ENCODE measurements at places on chromosomes 13 and 19.

DNA sequence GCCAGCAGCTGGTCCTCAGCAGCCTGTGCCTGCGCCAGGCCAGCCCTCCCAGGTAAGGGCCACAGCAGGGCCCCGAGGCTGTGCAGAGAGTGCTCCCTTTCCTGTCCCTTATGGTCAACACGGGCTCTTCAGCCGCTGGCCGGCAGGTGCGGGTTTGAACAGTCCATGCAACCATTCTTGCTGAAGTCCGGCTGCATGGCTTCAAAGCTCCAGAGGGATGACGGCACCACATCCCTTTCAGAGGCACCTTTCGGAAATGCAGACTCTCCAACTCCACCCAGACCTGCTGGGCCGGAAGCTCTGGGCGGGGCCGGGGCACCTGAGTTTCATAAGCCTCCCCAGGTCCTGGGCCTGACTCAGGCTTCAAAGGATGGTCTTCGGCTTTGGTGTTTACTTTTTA, 81.3 kb downstream of the SPACA7 start:
- H3K4me1 ChIP-seq = no peaks in the 10 kb centered on the region
- no peaks in the 10 kb centered on the region for H3K36me3 ChIP-seq
- no peak overlapping the region for H3K4me3 ChIP-seq
- H3K27ac ChIP-seq = no peak overlapping the region

GRCh38 chr19:10288662-10289166, 1.0 kb upstream of the ICAM5 start:
- peaks cover 32% of the 10 kb centered on the region for H3K36me3 ChIP-seq
- H3K27me3 ChIP-seq = peaks cover 56% of the 10 kb centered on the region
- peak; percentile 41 for DNase-seq
- H3K27ac ChIP-seq = no peak overlapping the region
- H3K4me1 ChIP-seq = peaks cover 84% of the 10 kb centered on the region

GRCh38 chr13:103184413-103184812, 118.2 kb upstream of the SLC10A2 start:
- H3K36me3 ChIP-seq = no peaks in the 10 kb centered on the region
- no peaks in the 10 kb centered on the region for H3K4me1 ChIP-seq
- no peak overlapping the region for H3K27ac ChIP-seq
- no peaks in the 10 kb centered on the region for H3K27me3 ChIP-seq
- H3K4me3 ChIP-seq = no peak overlapping the region
- no peak for DNase-seq

GRCh38 chr19:2616741-2617392, 85.6 kb downstream of the GNG7 start:
- DNase-seq = peak; percentile 69
- no peaks in the 10 kb centered on the region for H3K27me3 ChIP-seq
- H3K4me3 ChIP-seq = no peak overlapping the region
- H3K4me1 ChIP-seq = peaks cover 76% of the 10 kb centered on the region
- H3K27ac ChIP-seq = peak overlapping the region; percentile 71

DNA sequence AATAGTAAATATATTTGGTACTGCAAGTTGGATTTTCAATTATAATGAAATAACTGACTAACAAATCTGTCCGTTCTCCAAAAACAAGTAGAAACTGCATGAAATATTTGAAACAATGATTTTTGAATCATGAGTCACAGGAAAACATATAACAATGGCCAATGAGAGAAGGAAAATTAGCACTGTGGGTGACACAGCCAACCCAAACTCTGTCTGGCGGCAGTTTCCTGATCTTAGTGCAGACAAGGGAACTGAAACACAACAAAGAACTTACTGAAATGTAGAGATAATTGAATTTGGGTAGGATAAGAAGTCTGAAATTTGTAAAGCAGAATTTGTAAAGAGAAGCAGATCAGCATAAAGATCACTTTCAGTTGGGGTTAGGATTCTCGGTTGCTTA, 2743.3 kb upstream of the PCDH20 start:
- H3K36me3 ChIP-seq = no peaks in the 10 kb centered on the region
- no peak overlapping the region for H3K4me3 ChIP-seq
- H3K27me3 ChIP-seq = no peaks in the 10 kb centered on the region
- H3K27ac ChIP-seq = no peak overlapping the region
- H3K4me1 ChIP-seq = no peaks in the 10 kb centered on the region

DNA sequence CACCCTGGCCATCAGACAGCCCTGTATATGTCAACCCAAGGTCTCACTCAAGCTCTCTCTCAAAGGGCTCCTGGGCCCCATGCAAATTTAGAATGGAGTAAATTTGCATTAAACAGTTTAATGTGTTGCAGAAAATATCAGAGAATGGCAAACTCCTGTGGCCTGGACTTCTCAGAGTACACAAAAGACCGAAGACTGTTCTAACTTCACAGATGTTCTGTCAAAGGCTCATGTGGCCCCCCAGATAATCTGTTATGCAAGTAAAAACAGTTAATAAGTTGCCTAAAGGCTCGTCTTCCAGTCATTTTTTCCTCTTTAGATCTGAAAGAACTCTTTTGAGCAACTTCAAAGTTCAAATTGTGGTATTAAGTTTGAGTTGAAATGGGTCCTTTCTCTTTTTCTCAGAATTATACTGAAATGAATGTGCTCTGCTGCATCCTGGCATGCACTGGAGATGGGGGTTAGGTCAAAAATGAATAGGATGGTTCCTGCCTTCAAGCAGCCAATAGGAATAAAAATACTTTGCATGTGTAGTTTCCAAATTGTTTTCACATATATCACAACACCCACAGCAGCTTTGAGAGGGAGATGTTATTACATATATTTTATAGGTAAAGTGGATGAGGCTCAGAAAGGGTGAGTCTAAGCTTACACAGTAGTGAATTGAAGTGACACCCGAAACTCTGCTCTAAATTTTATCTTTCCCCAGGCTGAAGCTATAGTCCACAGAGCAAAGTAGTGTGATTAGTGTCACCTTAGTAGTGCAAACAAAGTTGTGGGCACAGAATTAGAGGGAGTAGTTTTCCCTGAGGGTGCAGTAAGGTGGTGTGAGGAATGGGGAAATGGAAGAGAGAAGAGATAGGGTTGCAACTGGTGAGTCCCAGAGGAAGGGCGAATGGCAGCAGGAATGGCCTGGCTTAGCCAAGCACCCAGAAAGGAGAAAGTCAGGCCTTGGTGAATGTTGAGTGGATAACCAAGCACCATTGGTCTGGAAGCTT, 205.0 kb upstream of the RFC3 start:
- peaks cover 2% of the 10 kb centered on the region for H3K27me3 ChIP-seq
- no peak for DNase-seq
- H3K4me1 ChIP-seq = peaks cover 38% of the 10 kb centered on the region
- H3K27ac ChIP-seq = peak overlapping the region; percentile 7
- no peaks in the 10 kb centered on the region for H3K36me3 ChIP-seq
